ENCODE measurements at places on chromosomes 2 and 18.
A peak's percentile ranks its signal among the peaks of the same experiment; 100 is the strongest.

DNA sequence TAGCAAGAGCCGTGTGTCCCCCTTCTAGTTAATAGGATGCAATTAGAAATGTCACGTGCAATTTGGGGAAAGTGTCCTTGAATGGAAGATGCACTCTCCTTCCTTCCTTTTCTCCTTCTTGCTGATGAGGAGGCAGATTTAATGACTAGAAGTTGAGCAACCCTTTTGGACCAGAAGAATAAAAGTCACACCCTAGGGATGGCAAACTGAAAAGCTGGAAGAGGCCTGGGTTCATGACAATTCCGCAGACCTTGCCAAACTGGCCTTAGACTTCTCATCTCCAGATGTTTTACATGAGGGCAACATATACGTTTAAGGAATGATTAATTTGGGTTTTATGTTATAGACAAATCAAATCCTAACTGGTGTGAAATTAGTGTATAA lies 38.6 kb upstream of the NCOA1 start:
- no peak for DNase-seq

- DNase-seq: no peak
Observed at GRCh38 chr18:2392446-2392845, 178.9 kb downstream of the METTL4 start.

DNA sequence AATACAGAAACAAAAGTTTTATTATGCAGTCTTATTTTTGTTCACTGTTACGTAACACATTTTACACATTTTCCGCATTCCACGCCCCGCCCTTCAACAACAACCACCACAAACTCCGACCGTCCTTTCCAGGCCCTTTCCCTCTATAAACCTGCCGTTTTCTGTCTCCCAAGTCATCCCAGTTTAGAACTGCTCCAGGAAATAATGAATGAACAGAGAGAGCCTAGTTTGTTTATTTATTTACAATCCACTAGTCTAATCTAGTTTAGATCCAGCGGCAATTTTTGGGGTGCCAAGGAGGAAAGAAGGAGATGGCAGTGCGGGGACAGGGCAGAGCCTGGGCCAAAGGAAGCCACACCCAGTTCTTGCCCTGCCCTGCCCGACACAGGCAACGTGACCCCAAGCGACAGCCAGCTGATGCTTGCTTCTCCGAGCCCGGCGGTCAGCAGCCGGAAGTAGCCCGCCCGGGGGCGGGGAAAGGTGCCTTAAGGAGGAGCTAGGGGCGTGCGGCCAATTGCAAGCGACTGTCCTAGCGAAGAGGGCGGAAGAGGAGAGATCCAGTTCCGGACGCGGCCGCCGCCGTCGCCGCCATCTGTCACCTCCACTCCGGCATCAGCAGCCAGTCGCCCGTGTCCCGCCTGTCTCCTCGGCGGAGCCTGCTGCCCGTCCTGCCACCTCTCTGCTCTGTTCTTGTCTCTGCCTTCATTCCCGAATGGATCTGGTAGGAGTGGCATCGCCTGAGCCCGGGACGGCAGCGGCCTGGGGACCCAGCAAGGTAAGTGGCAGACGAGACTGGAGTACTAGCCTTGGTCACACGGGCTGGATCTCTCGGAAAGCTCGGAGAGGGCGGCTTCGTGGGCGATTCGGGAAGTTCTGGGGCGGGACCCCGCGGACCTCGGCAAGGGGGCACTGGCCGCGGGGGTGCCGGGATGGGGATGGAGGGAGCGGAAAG lies at the start of gene RIOK3:
RIOK3 (plus strand) TSS at position 560 of the 952 bp plus-strand sequence; CDS start at position 713, 153 bp downstream.
- peak; percentile 97 for DNase-seq

DNA sequence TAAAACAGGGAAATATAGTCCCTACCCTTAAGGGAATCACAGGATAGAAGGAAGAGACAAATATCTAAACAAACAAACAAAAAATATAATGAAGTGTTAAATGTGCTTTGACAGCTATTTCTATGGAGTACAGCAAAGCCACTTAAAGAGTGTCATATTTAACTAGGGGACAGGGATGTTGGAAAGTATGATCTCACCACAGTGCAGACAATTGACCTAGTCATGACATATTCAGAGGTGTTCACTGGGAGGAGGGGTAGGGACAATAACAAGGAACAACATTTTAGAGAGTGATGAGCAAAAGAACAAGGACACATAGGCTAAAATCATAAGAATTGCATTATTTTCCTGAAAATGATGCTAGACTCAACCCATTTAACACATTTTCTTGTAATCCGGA lies 107.5 kb downstream of the TMEM163 start:
- no peak for DNase-seq

GRCh38 chr18:70422391-70422965 lies 133.6 kb downstream of the SOCS6 start:
- DNase-seq: no peak

DNA sequence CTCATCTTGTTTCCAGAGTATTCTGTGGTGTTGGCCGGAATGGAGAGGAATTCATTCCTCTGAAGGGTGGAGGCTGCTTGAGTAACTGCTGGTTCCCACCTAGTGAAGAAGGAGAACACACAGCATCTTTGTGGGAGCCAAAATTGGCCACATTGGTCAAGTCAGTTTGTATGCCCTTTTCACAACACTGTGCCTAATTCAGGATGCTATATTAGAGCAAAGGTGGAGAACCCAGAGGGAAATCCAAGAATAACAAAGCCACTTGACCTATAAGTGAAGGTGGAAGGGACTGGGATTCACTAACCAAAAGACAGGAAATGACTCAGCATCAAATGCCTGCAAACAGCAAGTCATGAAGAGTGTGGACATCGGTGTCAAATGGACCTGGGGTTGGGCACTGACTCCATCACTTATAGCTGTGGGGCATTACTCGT lies 27.3 kb upstream of the MLPH start:
- no peak for DNase-seq

- DNase-seq: no peak
Observed at GRCh38 chr2:218547978-218548377, 20.2 kb downstream of the USP37 start.

GRCh38 chr2:21194858-21195271 lies 71.1 kb downstream of the TDRD15 start:
- DNase-seq: no peak

GRCh38 chr2:85935746-85936208 lies 47.0 kb upstream of the ST3GAL5 start:
- no peak for DNase-seq

- DNase-seq: no peak
Observed at GRCh38 chr2:212921061-212921460, 230.4 kb downstream of the IKZF2 start.

DNA sequence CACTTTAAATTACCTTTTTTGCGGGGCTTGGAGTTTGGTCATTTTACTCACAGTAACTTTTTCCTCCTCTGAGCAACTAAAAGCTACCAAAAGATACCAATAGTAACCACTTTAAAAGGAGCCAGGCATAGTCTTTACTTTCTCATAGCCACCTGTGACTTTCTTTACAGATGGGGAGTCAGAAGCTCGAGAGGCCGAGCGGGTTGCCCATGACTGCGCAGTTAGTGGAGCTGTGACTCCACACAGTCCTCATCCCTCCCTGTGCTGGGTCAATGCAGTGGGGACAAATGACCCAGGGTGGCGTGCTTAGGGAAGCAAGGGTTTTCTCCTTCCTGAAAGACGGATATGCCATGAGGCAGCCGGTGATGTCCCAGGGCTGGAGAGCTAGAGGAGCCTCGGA lies 11.9 kb downstream of the LCT start:
- no peak for DNase-seq

GRCh38 chr2:157819761-157820160 lies 56.4 kb downstream of the ACVR1 start:
- no peak for DNase-seq

DNA sequence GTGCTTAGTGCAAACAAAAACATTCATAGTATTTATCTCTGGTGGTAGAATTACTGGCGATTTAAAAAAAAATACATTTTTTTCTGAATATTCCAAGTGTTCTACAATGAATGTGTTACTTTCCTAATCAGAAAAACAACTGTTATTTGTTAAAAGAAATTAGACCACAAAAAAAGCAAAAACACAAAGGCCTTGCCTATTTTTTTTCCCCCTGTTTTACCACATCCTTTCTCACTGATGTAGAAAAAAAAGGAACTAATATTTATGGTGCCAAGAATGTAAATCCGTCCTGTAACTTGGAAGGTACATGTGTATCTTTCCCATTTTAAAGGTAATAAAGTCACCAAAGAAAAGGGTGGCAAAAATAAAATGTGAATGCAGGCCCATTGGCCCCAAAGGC lies 28.4 kb upstream of the MGAT4A start:
- no peak for DNase-seq

GRCh38 chr2:16035747-16036745 lies 95.7 kb downstream of the MYCN start:
- DNase-seq: no peak

DNA sequence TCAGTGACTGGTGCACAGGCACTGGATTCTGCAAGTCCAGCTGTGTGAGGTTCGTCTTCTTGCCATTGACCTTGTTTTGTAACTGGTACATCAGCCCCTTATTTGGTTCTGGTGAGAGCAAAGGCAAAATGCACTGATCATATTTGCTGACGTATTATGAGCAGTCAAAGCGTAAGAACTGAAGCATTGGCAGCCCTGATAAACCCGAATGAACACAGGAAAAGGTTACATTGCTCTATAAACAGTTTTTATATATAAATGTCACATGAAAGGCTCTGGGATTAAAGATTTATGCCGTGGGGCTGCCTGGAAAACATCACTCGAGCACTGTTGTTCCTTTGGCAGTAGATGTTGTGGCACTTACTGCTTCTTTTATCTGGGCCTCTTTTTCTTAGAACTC lies 167.9 kb downstream of the IRS1 start:
- DNase-seq: no peak

- DNase-seq: no peak
Observed at GRCh38 chr18:26926066-26926675, 60.7 kb upstream of the AQP4 start.

GRCh38 chr18:65792456-65793074 lies 41.8 kb downstream of the CDH7 start:
- no peak for DNase-seq

- no peak for DNase-seq
Observed at GRCh38 chr2:49306925-49307324, 152.6 kb upstream of the FSHR start.

DNA sequence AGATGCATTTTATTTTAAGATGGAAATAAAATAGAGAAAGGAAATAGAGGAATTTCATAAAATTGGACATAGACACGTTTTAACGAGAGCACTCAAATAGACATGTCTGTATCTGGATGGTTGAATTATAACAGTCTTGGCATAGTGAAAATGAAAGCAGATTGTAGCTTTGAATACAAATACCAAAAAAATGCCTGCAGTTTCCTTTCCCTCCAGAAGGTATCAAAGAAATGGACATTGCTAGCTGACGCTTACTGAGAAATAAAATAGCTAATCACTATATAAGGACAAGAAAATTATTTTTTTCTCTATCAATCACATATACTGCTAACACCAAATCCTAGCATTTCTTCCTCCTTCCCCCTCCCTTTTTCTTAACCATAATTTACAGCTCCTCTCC lies 11.4 kb upstream of the MAPRE2 start:
- no peak for DNase-seq

GRCh38 chr2:101420623-101421022 lies 33.3 kb upstream of the CREG2 start:
- DNase-seq: no peak

GRCh38 chr2:24451805-24452501 lies 39.1 kb upstream of the NCOA1 start:
- DNase-seq: no peak

- peak; percentile 45 for DNase-seq
Observed at GRCh38 chr2:199070322-199070949, 387.3 kb downstream of the SATB2 start.

GRCh38 chr2:217225596-217225995 lies 365.7 kb upstream of the TNP1 start:
- DNase-seq: no peak

DNA sequence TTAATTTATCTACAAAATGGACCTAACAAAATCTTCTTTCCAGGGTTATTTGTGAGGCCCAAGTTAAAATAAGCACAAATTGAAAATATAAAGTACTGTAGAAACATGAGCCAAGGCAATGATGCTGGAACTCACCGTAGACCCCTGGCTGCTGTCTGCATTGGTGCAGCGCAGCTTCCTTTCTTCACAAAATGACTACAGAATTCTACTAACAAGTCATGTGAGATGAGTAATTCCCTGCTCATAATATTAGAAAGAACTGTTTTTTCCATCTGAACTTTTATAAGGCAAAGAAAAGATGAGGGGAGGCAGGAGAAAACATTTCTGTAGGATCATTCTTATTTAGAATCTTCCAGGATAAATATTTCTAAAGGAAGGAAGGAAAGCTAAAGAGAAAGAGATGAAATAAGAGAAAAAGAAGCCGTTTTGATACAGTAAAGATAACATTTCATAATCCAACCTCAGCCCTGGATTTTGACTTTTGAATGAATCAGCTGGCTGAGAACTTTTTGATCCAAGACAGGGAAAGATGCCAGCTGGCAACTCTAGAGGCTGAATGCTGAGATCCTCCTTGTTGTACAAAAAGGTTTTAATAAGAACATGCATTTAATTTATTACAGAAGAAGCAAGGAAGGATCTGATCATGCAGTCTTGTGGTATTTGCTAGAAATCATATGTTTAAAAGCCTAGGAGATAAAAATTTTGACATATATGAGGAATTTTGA lies 183.9 kb upstream of the KLHL14 start:
- no peak for DNase-seq

DNA sequence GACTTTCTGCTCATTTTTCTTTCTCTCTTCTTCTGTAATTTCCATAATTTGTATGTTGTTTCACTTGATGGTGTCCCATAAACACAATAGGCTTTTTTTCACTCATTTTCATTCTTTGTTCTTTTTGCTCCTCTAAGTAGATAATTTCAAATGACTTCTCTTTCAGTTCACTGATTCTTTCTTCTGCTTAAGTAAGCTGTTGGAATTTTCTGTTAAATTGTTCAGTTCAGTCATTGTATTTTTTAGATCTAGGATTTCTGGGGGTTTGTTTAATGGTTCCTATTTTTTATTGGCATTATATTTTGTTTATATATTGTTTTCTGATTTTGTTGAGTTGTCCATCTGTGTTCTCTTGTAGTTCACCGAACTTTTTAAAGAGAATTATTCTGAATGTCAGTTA lies 19.5 kb downstream of the SP140L start:
- DNase-seq: no peak

DNA sequence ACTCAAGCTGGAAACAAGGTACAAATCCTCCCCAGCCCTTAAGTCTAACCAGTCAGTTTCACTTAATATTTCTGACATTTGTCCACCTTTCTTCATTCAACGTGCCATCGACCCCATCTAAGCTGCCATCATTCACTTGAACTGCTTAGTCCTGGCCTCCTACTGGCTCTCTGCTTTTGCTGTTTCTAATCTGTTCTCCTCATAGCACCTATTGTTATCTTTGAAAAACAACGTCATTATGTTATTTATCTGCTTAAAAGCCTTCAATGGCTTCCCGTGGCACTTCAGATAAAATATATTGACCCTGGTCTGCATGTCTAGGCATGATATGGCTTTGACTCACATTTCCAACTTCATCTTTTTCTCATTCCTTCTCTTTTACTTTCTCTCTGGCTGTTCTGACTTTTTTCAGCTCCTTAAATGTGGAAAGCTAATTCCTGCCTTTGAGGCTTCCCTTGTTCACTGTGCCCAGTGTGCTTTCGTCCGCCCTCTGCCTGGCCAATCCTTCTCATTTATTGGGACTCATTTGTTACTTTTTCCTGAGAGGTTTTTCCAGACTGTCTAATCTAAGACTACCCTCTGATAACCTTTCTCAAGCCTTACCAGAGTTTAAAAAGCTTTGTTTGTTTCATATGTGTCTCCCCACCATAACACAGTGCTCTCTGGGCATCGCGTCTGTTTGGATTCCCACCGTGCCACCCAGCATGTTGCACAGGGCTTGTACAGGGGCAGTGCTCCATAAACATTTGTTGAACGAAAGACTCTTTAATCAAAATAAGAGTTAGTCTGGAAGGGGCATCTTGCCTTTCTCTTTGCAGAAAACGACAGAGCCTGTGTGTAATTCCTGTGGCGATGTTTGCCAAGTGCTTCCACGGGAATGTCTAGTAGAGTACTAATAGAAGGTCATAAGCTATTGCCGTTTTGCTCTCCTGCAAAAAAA lies 183.9 kb downstream of the FMNL2 start:
- peak; percentile 73 for DNase-seq

All from midbrain (tissue), 1 donor.